OCI-LY7 (cell line): ENCODE measurements at places on chromosomes 16 and 17. TPM values are rescaled to one million over a fixed set of nuclear protein-coding genes. Genes with fewer than 3 reads are reported as not detected.

GRCh38 chr16:52141871-52142270 lies 405.1 kb downstream of the TOX3 start:
- DNase-seq, result no peak

DNA sequence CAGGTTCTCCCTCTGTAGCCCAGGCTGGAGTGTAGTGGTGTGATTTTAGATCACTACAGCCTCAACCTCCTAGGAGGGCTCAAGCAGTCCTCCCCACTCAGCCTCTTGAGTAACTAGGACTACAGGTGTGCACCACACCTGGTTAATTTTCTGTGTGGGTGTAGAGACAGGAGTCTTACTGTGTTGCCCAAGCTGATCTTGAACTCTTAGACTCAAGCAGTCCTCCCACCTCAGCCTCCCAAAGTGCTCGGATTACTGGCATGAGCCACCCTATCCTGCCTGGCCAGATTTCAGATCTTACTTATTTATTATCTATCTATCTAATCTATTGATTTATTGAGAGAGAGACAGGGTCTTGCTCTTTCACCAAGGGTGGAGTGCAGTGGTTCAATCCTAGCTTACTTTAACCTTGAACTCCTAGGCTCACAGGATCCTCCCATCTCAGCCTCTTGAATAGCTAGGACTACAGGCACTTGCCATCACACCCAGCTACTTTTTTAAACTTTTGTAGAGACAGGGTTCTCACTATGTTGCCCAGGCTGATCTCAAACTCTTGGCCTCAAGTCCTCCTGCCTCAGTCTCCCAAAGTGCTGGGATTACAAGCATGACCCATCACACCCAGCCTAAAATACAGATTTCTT lies 61.8 kb downstream of the TUBD1 start:
- DNase-seq, result no peak

- DNase-seq, result no peak
These were observed at the start of gene CDH1 for GRCh38 chr16:68737046-68737729. TSS of gene CDH1 (plus strand) at chr16:68737292. CDS start at chr16:68737416, 124 bp downstream.

DNA sequence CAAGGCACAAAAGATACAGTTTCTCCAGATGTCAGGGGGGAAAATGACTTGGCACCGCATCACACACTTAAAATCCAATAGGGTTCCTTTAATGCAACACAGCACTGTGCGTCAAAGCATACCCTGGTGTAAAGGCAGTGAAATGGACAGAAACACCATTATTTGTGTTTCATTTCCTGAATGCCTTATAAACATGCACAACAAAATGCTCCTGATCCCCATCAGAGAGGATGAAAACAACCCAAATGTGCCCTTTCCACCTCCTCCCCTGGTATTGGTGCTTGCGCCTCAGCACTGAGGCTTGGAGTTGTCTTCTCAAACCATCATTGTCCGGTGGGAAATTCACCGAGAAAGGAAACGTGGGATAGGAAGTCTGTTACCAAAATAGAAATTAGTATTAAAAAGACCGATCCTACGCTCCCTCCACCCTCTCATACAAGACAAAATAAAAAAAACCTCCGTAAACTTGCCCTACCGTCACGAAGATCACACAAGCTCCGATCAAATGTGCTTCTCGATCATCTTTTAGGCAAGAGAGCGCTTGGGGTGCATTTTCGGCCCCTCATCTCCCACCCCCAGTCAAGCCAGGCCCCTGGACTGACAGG lies 722 bp downstream of the CDC27 start:
- peak; percentile 51 for DNase-seq

Gene TNFRSF17
- 33.6 and 38.8 TPM in 2 replicates for total RNA-seq

DNA sequence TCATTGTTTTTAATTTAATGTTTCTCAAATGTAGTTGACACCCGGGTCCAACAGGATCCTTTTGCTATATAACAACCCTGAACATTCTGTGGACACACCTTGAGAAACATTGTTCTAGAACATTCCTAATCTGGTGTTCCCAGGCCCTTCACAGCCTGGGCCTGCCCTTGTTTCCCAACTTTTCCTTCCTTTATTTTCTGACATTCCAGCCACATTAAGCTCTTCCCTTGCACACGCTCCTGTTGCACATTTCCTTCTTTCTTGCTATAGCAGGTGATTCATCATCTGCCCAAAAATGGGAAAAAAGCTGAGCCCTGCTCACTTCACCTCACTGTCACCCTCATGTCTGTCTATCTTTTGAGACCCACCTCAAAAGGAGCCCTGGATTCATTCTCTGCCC lies 67.9 kb upstream of the MARCHF10 start:
- no peak for DNase-seq

- no peak for DNase-seq
These were observed 9.3 kb downstream of the ADORA2B start for GRCh38 chr17:15954222-15954621.

Gene CES4A
- total RNA-seq, result 0.38 and 0.41 TPM in 2 replicates

- DNase-seq, result peak; percentile 33
These were observed 1.3 kb downstream of the NAGS start for GRCh38 chr17:44005527-44006271.

Gene PPM1E
- total RNA-seq, result 0.40 and 1.1 TPM in 2 replicates

GRCh38 chr16:67147437-67148140 lies 3.2 kb downstream of the B3GNT9 start:
- no peak for DNase-seq

Gene IRX3
- total RNA-seq, result not detected in 2 replicates

Gene COX6A2
- not detected in 2 replicates for total RNA-seq

DNA sequence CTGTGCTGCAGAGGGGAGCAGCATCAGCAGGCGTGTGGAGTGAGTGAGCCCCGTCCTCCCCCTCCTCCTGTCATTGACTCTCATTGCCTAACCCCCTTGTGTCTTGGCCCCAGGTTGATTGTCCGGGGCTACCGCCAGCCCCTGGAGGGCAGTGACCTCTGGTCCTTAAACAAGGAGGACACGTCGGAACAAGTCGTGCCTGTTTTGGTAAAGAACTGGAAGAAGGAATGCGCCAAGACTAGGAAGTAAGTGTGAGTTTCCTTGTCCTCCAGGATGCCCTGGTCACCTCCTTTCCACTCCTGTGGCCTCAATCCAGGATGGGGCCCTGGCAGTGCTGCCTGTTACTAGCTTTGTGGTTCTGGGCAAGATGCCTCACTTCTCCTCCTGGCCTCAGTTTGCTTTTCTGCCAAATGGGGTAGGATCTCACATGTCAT lies 87.0 kb downstream of the ABCC1 start:
- DNase-seq, result no peak

DNA sequence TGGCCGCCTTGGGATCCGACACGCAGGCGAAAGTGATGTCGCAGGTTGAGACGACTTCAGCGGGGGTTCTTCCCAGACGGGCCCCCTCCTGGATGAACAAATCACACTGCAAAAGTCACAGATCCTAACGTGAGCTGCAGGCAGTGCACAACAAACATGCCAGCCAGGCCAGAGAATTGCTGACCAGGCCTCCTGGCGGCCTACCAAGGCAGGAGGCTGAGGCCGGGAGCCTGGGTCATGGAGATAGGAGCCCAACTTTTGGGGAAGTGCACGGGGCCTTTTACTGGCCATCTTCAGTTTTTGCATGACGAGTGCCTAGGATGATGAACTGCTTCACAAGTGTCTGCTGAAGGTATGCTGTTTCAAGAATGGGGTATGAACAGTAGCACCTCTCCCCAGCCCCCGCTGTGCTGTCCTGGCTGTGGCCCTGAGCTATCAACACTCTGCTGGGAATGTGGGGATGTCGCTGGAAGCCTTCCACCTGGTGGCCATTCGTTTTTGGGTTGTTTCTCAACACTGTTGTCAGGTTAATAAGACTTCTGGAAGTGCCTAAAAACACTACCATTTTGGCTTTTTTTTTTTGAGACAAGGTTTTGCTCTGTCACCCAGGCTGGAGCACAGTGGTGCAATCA lies 12.2 kb upstream of the ROGDI start:
- no peak for DNase-seq
